ENCODE measurements at places on chromosomes 7 and 10.

GRCh38 chr10:130745251-130745650 is 566.3 kb downstream of the TCERG1L start:
- no peak for DNase-seq

DNA sequence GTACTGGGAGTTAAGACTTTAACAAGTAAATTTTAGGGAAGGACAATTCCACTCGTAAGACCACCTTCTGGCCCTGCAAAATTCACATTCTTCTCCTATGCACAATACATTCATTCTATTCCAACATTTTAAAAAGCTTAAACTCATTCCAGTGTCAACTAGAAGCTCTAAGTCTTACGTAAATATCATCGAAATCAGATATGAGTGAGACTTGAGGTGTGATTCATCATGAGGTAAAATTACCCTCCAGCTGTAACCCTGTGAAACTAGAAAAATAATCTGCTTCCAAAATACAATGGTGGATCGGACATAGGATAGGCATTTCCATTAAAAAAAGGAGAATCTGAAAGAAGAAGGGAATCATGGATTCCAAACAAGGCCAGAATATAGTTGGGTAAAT is 370.3 kb downstream of the CDC14C start:
- DNase-seq, result no peak

GRCh38 chr10:110577056-110577455 is 9.6 kb downstream of the SMC3 start:
- no peak for DNase-seq

DNA sequence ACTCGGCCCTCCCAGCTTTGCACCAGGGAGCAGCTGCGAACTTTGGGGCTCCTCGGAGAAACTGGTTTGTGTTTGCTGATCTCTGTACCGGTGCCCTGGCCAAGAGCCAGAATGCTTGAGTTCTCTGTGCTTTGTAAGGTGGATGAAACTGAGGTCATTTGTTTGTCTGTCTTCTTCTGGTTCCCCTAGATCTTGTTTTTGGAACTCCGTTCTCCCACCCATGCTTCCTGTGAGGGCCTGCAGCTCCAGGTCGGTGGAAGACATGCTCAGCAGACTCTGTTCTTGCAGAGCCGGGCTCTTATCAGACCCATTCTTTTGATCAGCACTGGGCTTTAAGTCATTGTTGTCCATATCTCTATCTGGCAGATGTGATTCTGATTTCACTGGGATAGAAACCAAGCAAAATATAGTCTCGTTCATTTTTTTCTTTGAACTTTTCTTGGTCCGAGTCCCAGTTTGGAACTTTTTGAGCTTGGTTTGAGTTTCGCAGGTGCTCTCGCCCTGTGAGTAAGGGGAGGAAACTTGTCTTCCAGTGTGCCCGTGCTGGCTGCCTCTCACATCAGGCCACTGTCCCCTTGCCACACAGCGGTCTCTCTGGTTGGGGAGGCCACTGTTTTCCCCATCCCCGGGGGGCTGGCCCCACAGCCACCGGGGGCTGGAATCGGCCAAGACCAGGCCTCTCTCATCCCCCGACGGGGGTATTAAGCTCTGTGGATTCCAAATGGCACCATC is 31.2 kb downstream of the JCAD start:
- no peak for DNase-seq

GRCh38 chr7:46468753-46469356 is 547.8 kb upstream of the IGFBP3 start:
- DNase-seq, result no peak
